NCI-H510A treated with DMSO at 0.1 percent for 48 hours (cell line): ENCODE measurements at places on chromosomes 5 and 9.
A peak's percentile ranks its signal among the peaks of the same experiment; 100 is the strongest.

GRCh38 chr9:92122800-92123199 lies 7.6 kb upstream of the SPTLC1 start:
- DNase-seq, result no peak

- DNase-seq, result no peak
Measured at GRCh38 chr5:179765400-179765799, 28.4 kb upstream of the LTC4S start.

- DNase-seq, result no peak
Measured at GRCh38 chr9:121503444-121503843, 3.8 kb upstream of the GGTA1 start.

DNA sequence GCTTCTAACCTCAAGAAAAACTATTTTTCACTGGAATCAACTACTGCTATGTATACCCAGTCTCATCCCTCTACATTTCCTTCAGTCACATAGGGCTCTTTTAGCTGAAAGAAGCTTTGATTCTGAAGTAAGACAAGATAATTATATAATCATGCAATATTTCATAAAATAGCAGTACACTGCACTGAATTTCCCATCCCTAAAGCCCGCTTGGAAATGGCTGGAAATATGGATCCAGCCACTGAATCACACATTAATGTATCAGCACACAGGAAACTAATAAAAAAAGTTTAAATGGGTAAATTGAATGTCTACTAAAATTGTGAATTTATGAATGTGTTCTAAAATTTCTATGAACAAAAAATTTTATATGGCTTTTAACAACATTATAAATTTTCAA lies 808.7 kb downstream of the PTPRD start:
- no peak for DNase-seq

GRCh38 chr9:86614871-86615849 lies 260.9 kb upstream of the TUT7 start:
- DNase-seq, result no peak

DNA sequence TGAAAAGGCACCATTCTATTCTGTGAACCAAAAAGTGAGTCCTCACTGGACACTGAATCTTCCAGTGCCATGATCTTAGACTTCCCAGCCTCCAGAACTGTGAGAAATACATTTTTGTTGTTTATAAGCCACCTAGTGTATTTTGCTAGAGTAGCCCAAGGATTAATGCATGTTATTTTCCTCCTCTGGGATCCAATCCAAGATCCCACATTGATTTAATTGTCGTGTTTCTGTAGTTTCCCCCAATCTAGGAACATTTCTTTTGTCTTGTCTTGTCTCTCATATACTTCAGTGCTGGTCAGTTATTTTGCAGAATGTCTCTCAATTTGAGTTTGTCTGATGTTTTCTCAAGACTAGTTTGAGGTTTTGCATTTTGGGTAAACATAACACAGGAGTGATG lies 36.4 kb downstream of the GDNF start:
- DNase-seq, result no peak

DNA sequence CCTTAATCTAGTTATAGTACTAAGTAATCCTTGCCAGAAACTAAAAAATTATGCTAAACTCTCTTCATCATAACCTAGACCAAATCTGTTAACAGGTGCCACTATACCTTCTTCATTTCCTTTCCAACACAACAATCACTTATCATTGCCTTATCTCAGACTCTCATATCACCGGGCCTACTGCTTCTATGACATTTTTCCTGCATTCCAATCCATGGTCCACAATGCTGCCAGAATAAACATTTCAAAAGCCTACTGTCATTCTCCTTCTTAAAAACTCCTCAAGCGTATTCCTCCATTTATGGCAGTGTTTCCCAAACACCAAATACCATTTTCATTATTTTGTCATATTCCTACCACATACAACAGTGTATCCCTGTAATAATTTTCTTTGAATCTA lies 6.5 kb downstream of the PPP6C start:
- no peak for DNase-seq

DNA sequence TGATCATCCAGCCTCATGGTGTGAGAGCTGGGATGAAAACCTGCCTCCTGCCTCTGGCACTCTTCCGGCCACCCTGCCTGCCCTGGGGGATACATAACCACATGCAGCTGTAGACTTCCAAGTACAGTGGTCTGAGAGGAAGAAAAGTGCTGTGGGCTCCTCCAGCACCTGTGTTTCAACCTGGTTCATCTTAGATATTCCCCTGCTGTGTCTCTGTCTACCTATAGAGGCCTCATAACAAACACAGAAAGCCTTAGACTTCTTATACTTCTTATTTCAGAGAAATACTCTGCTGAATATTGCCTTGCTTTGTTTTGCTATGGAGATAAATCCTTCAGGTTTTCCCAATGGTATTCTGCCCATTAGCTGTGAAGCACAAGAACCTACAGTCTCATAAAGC lies 19.6 kb upstream of the TNFAIP8 start:
- no peak for DNase-seq

- DNase-seq, result no peak
Measured at GRCh38 chr5:111830333-111830732, 73.3 kb upstream of the NREP start.

DNA sequence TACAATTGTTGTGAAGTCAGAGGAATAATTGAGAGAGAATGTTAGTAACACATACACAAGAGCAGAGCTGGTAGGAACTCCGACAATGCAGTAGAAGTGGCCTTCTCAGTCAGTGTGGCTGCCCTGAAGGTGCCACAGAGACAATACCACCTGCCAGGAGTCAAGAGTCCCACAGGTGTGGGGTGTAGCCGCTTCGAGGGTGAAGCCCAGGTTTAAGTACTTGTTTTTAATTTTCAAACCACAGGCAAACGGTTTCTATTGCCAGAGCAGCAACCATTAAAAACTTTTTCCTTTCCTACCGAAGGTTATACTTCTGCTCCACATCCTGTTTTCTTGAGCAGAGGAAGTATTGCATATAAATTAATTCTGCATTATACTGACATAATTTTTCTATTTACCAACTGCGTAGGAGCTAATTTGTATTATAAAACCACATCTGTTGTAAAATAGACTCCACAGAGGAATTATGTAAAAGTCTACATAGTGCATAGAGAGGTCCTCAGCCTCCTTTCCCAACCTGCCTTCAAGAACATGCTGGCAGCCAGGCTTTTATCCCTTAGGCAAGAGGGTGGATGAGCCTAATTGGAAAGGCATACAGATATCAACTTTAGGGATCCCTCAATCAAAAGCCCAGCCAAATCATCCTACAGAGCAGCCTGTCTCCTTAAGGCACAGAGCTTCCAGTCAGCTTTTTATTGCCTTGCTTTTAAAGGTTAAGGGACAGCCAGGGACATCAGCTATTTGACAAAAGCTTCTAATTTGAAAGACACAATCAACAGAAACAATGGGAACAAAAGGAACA lies 12.9 kb upstream of the ACTBL2 start:
- peak; percentile 0 for DNase-seq

- DNase-seq, result no peak
Measured at GRCh38 chr9:31089549-31090221, 1294.8 kb upstream of the ACO1 start.

DNA sequence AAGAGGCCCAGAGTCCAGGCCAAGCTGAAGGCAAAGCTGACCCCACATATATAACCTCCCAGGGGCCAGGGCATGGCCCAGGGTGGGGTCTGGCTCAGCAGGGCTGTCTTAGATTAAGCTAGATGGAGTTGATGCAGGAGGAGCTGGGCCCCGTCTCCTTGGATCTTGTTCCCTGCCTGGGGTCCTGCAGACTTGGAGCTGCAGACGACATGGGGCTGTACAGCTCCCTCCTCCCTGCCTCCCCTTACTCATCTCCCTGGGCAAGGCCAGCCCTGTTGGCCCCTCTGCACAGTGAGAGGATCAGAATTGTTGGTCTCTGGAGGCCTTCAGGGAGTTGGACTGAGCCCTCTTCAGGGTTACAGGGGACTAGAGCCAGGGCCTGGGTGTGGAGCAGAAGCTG lies 134.9 kb downstream of the RGS3 start:
- DNase-seq, result no peak

DNA sequence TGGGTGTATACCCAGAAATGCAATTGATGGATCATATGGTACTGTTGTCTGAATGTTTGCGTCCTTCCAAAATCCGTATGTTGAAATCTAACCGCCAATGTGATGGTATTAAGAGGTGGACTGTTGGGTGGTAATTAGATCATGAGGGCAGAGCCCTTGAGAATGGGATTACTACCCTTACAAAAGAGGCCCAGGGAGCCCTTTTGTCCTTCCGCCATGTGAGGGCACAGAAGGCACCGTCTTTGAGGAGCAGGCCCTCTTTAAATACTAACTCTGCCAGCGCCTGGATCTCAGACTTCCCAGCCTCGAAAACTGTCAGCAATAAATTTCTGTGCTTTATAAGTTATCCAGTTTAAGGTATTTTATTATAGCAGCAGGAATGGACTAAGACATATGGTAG lies 156.0 kb upstream of the OTULINL start:
- DNase-seq, result no peak

DNA sequence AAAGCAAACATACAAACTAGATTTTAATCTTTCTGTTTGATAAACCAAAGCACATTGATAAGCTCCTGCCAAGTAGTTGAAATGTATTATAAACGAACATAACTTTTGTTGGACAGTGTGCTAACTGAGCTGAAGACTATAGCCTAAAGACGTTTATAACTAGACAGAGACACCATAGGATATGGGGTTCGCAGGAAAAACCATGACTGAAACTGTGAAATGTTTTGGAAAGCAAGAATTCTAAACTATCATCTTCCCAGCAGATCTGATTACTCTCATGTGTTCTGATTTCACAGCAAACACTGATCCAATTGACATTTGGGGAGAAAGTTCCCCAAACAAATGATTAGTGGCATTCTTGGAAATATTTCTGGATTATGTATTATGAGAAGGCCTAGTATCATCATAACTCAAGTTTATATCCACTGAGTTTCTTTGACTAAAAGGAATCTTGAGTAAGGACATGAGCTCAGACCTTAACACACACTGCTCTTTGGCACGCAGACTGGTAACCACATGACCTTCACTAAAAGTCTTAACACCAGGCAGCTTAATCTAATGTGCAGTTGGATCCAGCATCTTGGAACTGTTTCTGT lies 375.2 kb downstream of the ZNF608 start:
- no peak for DNase-seq

DNA sequence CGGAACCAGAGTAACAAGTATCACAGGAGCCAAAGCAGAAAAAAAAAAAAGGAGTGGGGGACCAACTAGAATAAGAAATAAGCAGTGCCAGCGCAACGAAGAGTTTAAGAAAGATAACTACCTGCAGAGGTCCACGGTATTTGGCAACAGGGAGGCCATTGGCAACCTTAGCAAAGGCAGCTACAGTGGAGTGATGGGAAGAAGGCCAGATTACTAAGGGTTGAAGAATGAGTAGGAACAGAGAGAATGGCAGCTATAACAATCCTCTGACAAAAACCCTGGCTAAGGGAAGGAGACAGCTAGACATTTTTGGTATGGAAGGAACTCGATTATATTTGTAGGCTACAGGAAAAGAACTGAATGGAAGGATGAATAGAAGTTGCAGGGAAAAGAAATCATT lies 93.4 kb upstream of the DMAC1 start:
- no peak for DNase-seq

DNA sequence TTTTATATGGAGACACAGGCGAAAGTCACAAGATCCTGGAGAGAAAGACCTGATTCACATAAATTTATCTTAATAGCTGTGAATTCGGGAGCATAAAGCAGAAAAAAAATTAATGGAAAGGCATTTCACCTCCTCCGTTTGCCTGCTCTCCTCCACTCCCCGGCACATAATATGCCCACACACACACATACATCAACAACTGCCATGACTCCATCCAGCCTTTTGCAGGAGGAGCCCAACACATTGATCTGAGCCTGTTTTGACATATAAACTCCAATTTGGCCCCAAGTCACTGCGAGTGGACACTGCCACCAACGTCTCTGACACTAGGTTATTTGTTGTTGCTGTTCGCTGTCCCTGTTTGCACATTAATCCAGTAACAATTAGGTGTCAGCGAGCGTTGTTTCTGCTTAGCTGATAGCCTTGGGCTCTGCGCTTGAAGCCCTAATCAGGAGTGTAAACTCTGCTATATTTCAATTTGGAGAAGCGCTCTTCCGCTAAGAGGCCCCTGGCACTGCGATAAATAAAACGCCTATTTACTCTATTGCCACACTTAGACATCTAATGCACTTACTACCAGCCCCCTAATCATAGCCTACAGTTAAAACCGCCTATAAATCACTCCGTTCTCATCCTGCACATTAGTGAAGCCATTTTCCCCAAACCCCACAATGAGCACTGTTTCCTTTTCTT lies 195.8 kb upstream of the TBCA start:
- no peak for DNase-seq

DNA sequence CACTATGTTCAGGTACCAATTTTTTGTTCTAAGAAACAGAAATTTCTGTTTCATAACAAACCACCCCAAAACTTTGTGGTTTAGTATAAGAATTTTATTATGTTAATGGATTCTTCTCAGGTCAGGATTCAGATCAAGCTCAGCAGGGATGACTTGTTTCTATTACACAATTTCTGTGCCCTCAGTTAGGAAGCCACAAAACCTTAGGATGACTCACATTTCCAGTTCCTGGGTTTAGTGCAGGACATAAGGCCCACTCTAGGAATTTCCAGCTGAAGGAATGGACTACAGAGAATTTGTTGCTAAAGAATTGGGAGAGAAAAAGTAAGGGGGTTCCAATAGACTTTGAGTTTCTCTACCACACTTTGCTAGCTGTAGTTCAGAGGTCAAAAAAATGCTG lies 629.3 kb downstream of the ANXA1 start:
- no peak for DNase-seq
